ENCODE measurements at places on chromosomes 6 and 20. TPM values are rescaled to one million over a fixed set of nuclear protein-coding genes. Genes with fewer than 3 reads are reported as not detected.
A peak's percentile ranks its signal among the peaks of the same experiment; 100 is the strongest.

DNA sequence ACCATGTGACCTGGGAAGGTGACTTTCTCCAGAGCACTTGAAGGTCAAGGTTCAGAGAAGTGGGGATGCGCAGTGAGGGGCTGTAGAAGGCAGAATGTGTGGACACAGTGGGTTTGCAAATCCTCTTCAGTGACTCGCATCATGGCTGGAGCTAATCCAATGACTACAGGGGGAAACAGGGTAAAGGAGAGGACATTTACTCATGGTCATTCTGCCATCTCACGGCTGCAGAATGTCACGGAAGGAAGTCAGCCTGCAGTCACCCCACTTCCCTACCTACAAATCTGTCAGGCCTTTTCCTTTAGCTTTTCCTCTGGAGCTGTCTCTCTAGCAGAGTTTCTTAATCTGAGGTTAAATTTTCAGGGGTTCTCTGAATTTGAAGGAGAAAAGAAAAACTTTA, 337.6 kb downstream of the CDC5L start:
- H3K27me3 ChIP-seq = no peaks in the 10 kb centered on the region
- no peak for DNase-seq
- no peaks in the 10 kb centered on the region for H3K4me1 ChIP-seq
- no peaks in the 10 kb centered on the region for H3K36me3 ChIP-seq
- H3K4me3 ChIP-seq = no peak overlapping the region

GRCh38 chr20:8616792-8617191, 452.1 kb upstream of the PLCB4 start:
- no peaks in the 10 kb centered on the region for H3K36me3 ChIP-seq
- no peak overlapping the region for H3K27ac ChIP-seq

DNA sequence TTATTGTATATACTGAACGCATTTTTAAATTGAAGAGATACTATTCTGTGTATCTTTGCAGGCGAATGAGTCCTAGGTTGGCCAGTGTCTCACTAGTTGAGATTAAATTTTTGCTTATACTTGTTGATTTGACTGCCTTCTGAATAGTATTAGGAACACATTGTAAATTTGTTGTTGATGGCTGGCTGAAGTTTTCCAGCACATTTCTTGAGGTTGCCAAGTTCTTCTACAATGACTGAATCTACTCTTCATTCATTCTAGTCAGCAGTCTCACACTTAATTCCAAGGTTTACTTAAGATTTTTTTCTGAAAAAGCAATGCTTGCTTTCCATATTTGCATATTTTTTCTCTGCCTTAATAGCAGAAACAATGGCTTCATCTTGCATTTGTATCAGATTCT, 151.7 kb downstream of the ZFAND3 start:
- no peak overlapping the region for H3K4me3 ChIP-seq
- H3K36me3 ChIP-seq = no peaks in the 10 kb centered on the region
- H3K4me1 ChIP-seq = no peaks in the 10 kb centered on the region
- no peaks in the 10 kb centered on the region for H3K27me3 ChIP-seq
- no peak for DNase-seq
- H3K27ac ChIP-seq = no peak overlapping the region

GRCh38 chr20:50019466-50020256, 36.9 kb downstream of the SNAI1 start:
- peak; percentile 45 for DNase-seq
- H3K4me3 ChIP-seq = no peak overlapping the region
- no peaks in the 10 kb centered on the region for H3K36me3 ChIP-seq
- no peak overlapping the region for H3K27ac ChIP-seq

GRCh38 chr6:65816991-65817390, 110.0 kb upstream of the EYS start:
- no peak overlapping the region for H3K4me3 ChIP-seq
- H3K4me1 ChIP-seq = no peaks in the 10 kb centered on the region
- no peak overlapping the region for H3K27ac ChIP-seq
- no peak for DNase-seq

DNA sequence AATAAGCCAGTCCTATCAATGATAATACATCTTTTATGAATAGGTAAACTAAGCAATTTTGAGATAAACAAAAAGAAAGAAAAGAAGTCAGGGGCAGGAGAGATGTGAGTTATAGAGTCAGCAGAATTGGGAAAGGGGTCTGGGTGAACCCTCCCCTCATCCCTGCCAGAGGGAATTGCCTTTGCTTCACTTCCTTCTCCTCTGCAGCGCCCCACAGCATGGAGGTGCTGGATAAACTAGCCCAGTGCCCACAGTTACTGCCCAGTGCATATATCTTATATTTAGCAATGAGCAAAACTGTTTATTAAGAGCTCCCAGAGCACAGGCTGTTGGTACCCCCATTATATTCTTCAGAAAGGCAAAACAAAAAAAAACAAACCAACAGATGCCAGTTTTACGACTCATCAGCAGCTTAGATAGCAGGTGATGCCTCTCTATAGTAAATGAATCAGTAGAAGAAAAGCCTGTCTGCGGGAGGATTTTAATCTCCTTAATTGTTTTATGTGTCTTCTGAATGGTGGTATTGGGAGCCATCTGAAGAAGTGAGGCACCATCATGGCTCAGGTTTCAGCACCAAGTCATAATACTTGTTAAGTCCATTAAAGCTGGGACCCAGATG, 419.2 kb downstream of the EPM2A start:
- no peak overlapping the region for H3K27ac ChIP-seq
- peak overlapping the region; percentile 27 for H3K4me3 ChIP-seq
- H3K27me3 ChIP-seq = no peaks in the 10 kb centered on the region
- no peaks in the 10 kb centered on the region for H3K4me1 ChIP-seq
- no peaks in the 10 kb centered on the region for H3K36me3 ChIP-seq

DNA sequence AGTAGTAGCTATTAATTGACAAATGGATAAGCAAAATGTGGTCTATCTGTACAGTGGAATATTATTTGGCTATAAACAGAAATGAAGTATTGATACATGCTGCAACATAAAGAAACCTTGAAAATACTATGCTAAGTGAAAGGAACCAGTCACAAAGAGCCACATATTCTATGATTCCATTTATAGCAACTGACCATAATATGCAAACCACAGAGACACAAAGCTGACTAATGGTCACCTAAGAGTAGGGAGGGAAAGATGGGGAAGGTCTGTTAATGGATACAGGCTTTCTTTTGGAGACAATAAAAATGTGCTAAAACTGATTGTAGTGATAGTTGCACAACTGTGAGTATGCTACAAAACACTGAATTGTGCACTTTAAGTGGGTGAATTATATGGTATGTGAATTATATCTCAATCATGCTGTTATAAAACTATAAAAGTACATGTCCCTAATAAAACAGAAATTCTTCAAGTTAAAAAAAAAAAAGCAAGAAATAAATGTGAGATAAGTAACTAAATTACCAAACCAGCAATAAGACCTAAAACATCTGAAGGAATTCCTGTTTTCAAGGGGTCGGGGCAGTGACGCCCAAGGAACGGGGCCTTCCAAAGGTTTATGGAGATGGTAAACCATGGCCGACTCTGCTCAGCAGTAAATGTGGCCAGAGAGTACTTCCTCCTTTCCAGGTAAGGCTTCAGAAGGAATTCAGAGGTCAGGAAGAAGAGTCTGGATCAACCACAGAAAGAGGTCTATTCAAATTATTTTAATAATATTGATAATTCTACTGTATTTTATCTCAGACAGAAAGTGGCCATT, 75.4 kb downstream of the ARHGAP18 start:
- H3K27me3 ChIP-seq = no peaks in the 10 kb centered on the region
- no peaks in the 10 kb centered on the region for H3K36me3 ChIP-seq
- DNase-seq = no peak
- peaks cover 9% of the 10 kb centered on the region for H3K4me1 ChIP-seq
- no peak overlapping the region for H3K27ac ChIP-seq

DNA sequence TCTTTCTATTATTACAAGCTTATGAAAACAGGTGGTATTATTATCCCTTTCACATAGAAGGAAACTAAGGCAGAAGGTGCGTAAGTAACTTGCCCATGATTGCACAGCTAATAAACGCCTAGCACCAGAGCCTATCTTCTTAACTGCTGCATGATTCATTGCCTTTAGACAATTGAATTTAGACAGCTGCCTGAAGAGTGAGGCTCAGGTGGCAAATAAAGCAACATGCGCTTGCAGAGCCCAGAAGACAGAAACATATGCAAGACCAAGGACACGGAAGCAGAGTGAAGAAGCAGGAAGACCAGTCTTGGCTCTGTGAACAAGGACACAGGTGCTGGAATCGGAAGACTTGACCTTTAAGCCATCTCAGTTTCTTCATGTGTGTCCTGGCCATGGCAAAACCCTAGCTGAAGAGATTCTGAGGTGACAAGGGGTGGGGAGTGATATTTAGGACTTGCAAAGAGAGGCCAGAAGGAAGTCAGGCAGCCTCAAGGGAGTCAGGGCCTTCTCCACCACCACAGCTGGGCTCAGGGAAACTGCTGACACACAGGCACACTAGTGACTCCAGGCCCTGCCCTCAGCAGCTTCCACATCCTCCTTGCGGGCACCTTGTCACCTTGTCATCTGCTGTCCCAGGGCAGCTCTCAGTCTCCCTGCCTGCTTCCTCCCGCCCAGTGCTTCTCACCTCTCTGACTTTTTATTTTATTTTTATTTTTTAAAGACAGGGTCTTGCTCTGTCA, 91.7 kb upstream of the SLC22A16 start:
- no peaks in the 10 kb centered on the region for H3K36me3 ChIP-seq
- no peak overlapping the region for H3K4me3 ChIP-seq
- no peak for DNase-seq
- H3K4me1 ChIP-seq = peaks cover 3% of the 10 kb centered on the region

DNA sequence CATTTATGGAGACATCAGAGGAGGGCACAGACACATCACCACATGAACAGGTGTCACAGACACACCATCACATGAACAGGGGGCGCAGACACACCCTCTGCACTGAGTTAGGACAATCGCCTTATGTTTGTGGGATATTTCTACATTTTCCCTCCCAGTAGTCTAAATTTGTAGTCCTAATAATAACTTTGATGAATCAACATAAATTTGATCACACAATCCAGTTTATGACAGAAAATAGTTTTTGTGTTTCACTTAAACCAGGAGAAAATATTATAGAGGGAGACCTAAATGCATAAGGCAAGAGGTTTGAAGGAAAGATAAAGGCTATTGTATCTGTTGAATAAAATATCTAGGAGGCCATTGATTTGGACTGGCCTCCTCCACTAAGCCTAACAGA, 195.7 kb downstream of the GPX5 start:
- H3K27ac ChIP-seq = no peak overlapping the region
- no peaks in the 10 kb centered on the region for H3K4me1 ChIP-seq
- H3K36me3 ChIP-seq = no peaks in the 10 kb centered on the region
- DNase-seq = no peak
- no peaks in the 10 kb centered on the region for H3K27me3 ChIP-seq

GRCh38 chr6:166237617-166238016, 70.0 kb upstream of the TBXT start:
- no peak overlapping the region for H3K4me3 ChIP-seq
- no peaks in the 10 kb centered on the region for H3K27me3 ChIP-seq
- H3K36me3 ChIP-seq = no peaks in the 10 kb centered on the region

Gene TMEM217
- 1.6 TPM for total RNA-seq

Gene C6orf58
- total RNA-seq = not detected

Gene COL11A2
- total RNA-seq = 0.86 TPM

Gene IL22RA2
- not detected for total RNA-seq

Gene OGFR
- total RNA-seq = 28.1 TPM
